A549 treated with DMSO at 1 μM for 4 hours (cell line): ENCODE measurements at places on chromosomes 12 and 14. TPM values are rescaled to one million over a fixed set of nuclear protein-coding genes. Genes with fewer than 3 reads are reported as not detected.

Gene ANKS1B
- total RNA-seq, result 0.49 to 1.1 TPM (median 0.57 TPM) in 5 replicates

Gene FAM181A
- not detected in 5 replicates for total RNA-seq

Gene OASL
- total RNA-seq, result 3.5 to 6.6 TPM (median 5.0 TPM) in 5 replicates

Gene WNT1
- 0.08 TPM in 1 of 5 replicates, not detected in the others for total RNA-seq

Gene RIPK3
- total RNA-seq, result not detected in 5 replicates

Gene ARMH4
- total RNA-seq, result 0.49 to 1.8 TPM (median 0.79 TPM) in 5 replicates

Gene ACRBP
- total RNA-seq, result 0.21 to 0.34 TPM (median 0.23 TPM) in 3 of 5 replicates, not detected in the others

Gene TMEM253
- 0.37 to 1.4 TPM (median 1.1 TPM) in 5 replicates for total RNA-seq

Gene GALNT8
- total RNA-seq, result not detected in 5 replicates

Gene ASCL1
- total RNA-seq, result 0.03 TPM in 2 of 5 replicates, not detected in the others

Gene TSPAN8
- 0.10 to 0.12 TPM in 2 of 5 replicates, not detected in the others for total RNA-seq

Gene MED13L
- 24.2 to 32.6 TPM (median 29.5 TPM) in 5 replicates for total RNA-seq

Gene ITGB7
- total RNA-seq, result 0.26 to 0.47 TPM (median 0.31 TPM) in 5 replicates

Gene SLC5A8
- total RNA-seq, result not detected in 5 replicates

Gene SPIC
- total RNA-seq, result not detected in 5 replicates

Gene KRT5
- 0.11 to 0.47 TPM (median 0.18 TPM) in 5 replicates for total RNA-seq

Gene GPR135
- 0.80 to 1.5 TPM (median 1.4 TPM) in 5 replicates for total RNA-seq

Gene YY1
- 59.1 to 88.1 TPM (median 73.3 TPM) in 5 replicates for total RNA-seq

Gene AMDHD1
- 1.9 to 3.4 TPM (median 2.4 TPM) in 5 replicates for total RNA-seq

Gene FZD10
- total RNA-seq, result not detected in 5 replicates

Gene CDC42BPB
- total RNA-seq, result 64.0 to 75.6 TPM (median 72.8 TPM) in 5 replicates

Gene TEX22
- 0.08 to 0.41 TPM (median 0.20 TPM) in 5 replicates for total RNA-seq
